ENCODE measurements at places on chromosomes 12 and 14.

GRCh38 chr14:102941419-102942011, 19.1 kb downstream of the AMN start:
- no peak for DNase-seq

DNA sequence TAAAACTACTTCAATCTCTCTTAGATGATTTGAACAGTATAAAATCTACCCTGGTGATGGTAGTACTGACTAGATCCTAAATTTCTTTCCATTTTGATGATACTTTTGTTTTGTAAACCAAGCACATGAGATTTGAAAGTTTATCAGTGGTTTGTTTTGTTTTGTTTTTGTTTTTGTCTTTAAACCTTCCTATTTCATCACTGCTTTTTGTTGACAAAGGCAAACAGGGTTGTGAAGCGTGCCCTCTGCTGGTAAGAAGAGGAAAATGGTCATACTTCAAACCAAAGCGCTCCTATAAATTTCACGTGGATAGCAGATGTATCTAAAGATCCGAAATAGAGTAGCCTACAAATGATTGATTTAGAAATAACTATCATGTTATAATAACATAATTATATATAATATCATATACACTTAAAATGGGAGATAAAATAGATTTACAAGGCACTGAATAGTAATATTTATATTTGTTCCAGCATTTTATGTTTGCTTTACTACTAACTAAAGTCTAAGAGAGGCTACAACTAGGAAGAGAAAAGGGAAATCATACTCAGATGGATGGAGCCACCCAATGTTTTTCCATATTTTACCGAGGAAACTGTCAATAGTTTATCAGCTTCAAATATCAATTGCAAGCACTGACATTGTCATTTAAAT, 254.0 kb upstream of the USP15 start:
- DNase-seq, result peak; percentile 58

DNA sequence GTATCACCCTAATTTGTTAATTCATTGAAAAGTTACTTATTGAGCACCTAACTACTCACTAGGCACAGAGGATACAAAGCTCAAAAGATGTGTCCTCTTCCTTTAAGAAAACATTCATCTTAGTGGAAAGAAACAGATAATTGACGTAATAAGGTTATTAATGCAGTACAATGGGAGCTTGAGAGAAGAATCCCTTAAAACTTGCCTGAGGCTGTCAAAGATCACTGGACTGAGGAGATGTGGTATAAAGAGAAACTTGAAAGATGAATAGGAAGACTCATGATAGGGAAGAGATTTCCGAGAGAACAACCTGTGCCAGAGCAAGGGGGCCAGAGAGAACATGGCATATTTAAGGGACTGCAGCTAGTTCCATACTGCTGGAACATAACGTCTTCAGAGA, 19.1 kb downstream of the GOLGA5 start:
- DNase-seq, result no peak

GRCh38 chr12:115341442-115341841, 657.5 kb upstream of the TBX3 start:
- DNase-seq, result peak; percentile 96

DNA sequence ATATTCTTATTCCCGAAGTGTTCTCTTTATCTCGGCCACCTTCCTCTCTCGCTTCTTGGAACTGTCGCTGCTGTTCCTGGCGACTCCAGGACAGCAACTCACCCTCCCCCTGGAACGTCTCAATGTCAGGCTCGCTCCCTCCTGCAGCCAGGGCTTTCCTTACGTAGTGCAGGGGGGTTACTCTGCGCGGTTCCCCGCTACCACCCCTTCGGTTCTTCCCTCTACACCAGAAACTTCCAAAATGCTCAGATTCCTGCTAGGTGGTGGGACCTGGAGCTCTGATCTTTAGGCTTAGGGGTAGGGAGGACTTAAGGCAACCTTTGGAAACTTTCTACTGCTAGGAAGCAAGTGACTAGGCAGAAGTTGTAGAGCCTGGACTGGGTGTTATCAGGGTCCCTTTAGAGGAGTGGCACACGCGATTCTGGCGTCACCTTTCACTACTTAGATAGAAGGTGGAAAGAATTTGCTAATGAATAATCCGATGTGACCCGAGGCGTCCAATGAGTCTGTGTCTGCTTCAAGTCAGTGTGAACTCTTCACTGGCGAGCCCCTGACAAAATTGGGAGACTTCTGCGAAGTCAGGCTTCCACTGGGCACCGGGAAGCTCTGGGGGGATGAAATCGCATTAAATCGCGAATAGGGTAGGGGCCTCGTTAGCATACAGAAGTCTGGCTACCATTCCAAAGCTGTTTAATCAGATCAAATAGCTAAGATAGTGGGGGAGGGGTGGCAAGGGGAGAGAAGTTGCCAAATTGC, 900 bp upstream of the DPF3 start:
- peak; percentile 47 for DNase-seq

GRCh38 chr12:97293541-97293940, 169.1 kb upstream of the RMST start:
- DNase-seq, result no peak

DNA sequence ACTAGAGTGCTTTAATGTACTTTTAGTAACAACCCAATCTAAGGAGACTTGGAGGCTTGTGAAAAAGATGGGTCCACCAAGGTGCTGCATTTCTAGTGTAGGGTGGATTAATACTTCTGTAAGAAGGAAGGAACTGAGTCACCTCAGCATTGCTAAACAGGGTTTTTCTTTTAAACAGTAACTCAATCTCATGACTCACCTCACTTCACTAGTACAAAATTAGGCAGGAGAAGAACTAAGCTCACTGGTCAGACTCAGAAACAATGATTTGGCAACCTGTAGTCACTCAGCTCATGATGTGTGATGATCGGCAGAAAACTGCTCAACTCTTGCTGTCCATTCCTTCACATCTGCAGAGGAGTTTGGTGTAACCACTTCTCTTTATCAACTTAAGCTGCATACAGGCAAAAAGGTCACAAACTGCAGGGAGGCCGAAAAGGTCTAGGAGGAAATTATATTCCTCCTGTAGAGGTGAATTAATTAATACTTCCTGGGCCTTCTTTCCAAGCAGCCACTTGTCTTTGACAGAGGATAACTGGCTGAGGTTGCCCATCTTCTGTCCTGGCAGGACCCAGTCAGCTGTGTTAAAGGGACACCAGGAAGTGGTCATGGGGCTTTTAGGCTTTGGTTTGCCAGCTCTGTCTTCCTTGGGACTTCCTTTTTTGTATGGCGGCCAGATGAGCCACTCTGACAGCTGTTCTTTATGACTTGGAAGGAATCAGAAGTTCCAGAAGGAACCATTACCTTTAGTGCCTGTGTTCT, 466.9 kb downstream of the FUT8 start:
- DNase-seq, result no peak

DNA sequence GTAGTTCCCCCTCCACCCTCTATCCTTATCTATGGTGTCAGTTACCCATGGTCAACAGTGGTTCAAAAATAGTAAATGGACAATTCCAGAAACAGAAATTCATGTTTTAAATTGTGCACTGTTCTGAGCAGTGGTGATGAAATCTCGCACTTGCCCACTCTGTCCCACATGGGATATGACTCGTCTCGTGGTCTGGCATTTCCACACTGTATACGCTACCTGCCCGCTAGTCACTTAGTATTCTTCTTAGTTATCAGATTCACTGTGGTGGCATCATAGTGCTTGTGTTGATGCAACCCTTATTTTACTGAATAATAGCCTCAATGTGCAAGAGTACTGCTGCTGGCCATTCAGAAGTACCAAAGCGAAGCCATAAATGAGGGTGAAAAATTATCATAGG, 507.0 kb downstream of the SNAPC1 start:
- no peak for DNase-seq

- DNase-seq, result no peak
Observed at GRCh38 chr12:116880213-116880816, 926 bp downstream of the HRK start.

DNA sequence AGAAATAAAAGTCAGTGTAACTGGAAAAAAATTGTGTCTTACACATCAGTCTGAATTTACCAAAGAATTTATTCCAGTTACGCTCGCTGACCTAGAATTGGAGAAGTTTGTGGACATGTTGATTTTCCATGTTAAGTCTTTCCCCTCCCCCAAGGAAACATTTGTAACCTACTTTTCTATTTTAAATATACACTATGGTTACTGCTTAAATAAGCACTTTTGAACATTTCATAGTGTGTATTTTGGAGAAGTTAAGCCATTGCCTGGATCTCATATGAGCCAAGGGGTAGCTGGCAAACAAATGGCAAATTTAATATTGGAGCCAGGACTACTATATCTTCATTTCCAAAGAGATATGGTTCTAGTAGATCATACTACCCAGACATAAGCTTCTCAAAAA, 42.9 kb upstream of the NT5DC3 start:
- no peak for DNase-seq

DNA sequence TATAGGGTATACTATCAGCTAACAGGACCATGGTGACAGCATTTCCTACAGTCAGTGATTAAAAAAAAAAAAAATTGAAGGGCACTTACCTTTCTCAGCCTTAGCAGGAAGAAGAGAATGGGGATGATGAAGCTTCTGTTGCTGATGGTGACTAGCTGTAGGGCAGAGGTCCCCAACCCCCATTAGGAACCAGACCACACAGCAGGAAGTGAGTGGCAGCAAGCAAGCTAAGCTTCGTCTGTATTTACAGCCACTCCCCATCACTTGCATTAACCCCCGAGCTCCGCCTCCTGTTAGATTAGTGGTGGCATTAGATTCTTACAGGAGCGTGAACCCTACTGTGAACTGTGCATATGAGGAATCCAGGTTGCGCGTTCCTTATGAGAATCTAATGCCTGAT, 91.3 kb upstream of the USP44 start:
- DNase-seq, result no peak

- DNase-seq, result no peak
Observed at GRCh38 chr12:120830966-120831365, 73.2 kb downstream of the SPPL3 start.

GRCh38 chr14:23653051-23653450, 16.9 kb downstream of the DHRS2 start:
- no peak for DNase-seq

- DNase-seq, result no peak
Observed at GRCh38 chr14:85417396-85417795, 112.5 kb upstream of the FLRT2 start.

DNA sequence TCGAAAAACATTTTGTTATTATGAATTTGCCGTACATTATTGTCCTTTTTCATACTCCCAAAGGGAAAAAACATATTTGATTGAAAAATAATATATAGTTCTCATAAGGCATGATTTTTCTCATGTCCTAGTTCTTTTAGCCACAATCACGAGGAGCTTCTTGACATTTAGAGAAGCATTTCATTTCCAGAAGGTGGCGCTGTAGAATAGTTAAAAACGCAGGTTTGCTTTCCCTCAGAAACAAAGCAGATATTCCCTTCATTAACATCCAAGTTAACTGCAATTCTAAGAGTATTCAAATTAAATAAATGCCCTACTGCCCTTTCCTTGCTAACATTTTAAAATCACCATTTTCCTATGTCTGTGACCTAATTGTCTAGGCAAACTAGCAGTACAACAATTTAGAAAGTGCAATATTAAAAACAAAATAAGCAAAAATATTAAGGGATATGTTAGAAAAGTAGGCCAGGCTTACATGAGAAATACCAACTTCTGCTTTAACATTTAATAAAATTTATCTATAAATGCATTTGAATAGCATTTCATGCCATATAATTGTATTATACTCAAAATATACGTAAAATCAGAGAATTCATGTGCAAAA, 10.9 kb upstream of the PIK3C2G start:
- DNase-seq, result peak; percentile 91

DNA sequence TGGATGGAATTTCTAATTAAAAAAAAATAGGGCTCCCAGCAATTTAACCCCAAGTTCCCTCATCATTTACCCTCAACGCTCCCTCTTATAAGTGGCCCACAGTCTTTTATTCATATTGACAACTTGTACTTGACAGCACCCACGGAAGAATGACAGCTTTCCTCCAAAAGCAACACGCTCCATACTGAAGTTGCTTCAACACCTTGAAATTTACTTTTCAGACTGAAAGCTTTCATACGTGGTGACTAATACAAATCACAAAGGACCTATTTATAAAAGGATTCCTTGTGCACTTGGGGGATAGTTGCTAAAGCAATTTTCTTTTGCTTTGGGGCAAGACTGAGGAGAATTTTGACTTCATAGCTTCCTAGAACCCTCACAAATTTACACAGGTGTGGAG, 1629.4 kb upstream of the SEL1L start:
- peak; percentile 1 for DNase-seq
